KG1 (cell line): ENCODE measurements at places on chromosomes 7 and 10.
A peak's percentile ranks its signal among the peaks of the same experiment; 100 is the strongest.

DNA sequence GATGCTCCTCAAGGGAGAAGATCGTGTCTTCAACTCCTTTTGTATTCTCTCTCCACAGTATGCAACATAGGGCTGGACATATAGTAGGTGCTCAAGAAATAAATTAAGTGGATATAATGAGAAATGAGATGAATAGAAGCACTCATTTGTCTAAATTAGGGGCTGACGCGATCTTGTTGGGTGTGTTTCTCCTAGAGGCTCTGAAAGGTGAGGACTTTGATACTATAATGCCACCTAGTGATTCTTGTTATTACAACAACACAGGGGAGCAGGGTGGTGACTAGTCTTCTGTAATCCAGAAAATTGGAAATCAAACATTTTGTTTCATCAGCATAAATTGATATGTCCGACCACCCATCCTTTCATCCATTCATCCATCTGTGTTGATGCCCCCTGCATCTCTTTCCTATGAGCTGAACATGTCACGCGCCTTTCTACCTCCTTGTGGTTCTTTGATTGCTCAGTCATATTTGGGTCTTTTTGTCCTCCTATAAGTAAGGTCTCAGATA is 3.5 kb upstream of the CFAP58 start:
- DNase-seq, result peak; percentile 35

GRCh38 chr10:11213137-11213536 is 195.5 kb downstream of the CELF2 start:
- no peak for DNase-seq

- no peak for DNase-seq
These were observed 111.7 kb downstream of the JCAD start for GRCh38 chr10:29947701-29948060.

- no peak for DNase-seq
These were observed 79.3 kb downstream of the OAT start for GRCh38 chr10:124339119-124340032.
